HFFc6 (cell line): ENCODE measurements at places on chromosomes 5 and 9. TPM values are rescaled to one million over a fixed set of nuclear protein-coding genes. Genes with fewer than 3 reads are reported as not detected.

DNA sequence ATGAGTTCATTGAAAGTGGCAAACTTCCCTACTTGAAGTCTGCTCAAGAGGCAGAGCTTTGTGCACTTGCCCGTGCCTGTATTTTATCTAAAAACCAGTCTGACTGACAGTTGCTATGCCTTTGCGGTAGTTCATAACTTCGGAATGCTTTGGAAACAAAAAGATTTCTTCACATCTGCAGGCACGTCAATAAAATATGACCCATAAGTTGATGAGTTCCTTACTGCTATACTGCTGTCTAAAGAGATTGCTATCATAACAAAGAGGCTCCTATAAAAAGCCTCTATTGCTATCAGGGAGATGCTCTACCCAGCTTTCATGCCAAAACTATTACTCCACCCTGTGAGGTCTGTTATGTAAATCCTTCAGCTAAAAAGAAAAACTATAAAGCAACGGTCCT, 25.4 kb upstream of the RNF20 start:
- DNase-seq = peak; percentile 81

- DNase-seq = no peak
Observed at GRCh38 chr5:104199771-104200170, 637.2 kb upstream of the NUDT12 start.

- DNase-seq = no peak
Observed at GRCh38 chr9:27514551-27514950, 9.5 kb upstream of the IFNK start.

Gene PDE6A
- total RNA-seq = not detected in 3 replicates
